ENCODE measurements at places on chromosomes 11 and 22.

DNA sequence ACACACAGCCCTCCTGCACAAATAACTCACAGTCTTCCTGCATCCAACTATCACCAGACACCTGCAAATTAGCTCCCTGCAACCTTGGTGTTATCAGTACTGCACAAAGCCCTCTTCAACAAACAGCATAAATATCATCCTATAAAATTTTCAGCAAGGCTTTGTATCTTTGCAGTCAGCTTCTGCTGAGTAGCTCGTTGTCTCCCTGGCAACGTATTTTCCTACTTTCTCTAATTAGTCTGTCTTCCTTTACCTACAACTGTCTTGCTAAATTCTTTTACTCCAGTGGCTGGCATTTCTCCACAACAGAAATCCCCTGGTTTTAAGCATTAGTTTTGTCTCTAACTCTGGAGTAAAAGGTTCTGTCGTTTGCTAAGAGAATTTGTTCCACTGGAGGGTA is 3.9 kb downstream of the OR8D4 start:
- DNase-seq = no peak

GRCh38 chr11:94062360-94062759 is 41.2 kb downstream of the HEPHL1 start:
- DNase-seq = no peak

- DNase-seq = no peak
These were observed 30.8 kb downstream of the SYTL2 start for GRCh38 chr11:85779956-85780640.

DNA sequence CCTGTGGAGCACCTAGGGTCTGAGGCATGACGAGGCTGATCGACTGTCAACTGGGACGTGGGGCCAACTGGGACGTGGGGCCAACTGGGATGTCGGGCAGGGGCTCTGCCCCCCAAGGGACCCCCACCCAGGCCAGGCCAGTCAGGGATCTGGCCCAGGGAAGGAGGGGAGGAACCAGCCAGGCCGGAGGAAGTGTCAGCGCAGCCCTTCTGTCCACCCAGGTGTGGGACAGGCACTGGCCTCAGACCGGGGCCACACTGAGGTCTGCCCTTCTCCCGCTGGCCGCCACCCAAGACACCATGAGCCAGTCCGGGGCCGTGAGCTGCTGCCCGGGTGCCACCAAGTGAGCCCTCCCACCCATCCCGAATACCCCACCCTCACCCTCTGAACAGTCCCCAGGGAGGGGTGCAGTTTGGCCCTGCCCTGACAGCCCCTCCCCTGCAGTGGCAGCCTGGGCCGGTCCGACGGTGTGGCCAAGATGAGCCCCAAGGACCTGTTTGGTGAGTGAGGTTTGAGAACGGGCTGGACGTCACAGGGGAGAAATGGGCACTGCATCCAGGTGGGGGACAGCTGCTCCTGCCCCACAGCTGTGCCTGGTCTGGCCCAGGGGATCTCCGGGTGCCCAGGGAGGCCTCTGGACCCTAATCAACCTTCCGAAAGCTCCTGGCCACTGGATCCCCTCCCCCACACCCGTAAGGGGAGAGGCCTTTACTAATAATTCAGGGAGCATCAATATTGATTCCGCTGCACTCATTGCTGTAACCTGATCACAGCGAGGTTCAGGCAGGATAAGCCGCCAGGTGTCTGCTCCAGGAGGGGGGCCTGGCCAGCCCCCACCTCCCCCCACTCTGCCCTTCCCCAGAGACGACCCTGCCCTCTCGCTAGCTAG is 3.3 kb downstream of the EPS8L2 start:
- DNase-seq = no peak

- DNase-seq = no peak
These were observed 218.1 kb downstream of the CEP164 start for GRCh38 chr11:117545706-117546105.

GRCh38 chr22:43867839-43868635 is 5.7 kb upstream of the SULT4A1 start:
- DNase-seq = no peak

- DNase-seq = no peak
These were observed 89.1 kb upstream of the DBX1 start for GRCh38 chr11:20249378-20249777.

DNA sequence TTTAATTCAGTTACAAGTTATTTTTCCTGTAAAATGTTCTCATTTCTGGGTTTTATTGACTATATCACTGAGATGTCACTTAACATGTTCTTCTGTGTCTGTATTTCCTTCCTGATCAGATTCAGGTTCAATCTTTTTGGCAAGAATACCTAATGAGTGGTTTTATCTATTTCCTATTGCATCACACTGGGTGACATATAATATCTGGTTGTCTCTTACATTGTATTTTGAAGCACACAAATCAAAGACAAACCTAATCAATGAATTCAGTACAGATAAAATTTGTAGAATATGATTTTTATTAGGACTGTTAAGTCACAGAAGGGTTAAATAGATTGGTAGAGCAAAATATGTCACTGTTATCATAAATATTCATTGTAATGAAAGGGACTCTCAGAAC is 60.4 kb downstream of the BCL2L13 start:
- DNase-seq = no peak

DNA sequence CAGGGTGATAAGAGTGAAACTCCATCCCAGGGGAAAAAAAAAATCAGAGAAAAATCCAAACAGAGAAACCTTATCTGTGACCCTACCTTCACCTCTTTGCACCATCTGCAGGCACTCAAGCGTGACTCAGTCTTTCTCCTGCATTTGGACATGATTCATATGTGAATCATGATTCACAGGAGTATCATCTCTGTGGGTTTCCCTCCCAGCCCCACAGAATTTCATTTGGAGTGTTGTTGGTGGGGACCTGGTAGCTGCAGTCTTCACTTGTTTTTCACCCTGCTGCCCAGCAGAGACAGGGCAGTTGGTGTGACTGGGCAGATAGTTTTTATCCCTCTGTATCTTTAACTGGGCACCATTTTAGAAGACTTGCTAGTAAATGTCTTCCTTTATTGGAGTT is 75.7 kb downstream of the DEPDC5 start:
- DNase-seq = no peak

- DNase-seq = no peak
These were observed 888.9 kb downstream of the BRD1 start for GRCh38 chr22:48938741-48939140.

DNA sequence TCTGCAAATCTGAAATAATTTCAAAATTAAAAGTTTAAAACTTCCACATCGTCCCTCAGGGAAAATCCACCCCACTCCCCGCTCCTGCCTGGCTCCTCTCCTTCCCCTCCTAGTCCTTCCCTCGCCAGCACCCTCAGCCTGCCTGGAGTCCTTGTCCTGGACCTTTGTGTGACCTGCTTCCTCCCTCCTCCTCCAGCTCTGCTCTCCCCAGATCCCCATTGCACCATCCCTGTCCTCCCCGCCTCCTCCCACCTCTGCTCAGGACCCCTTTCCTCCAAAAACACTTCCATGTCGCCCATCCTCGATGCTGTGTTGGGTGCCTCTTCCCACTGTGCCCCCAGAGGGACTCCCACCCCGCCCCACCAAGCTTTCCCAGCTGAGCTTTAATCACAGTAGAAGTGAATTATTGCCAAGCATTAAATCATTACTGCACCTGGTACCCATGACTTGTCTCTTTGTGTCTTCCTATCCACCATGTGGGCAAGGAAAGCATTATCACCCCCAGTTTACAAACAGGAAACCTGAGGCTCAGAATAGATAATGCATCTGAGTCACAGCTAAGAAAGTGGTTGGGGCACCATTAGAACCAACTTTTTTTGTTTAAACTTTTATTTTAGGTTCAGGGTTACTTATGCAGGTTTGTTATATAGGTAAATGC is 2.4 kb upstream of the ZP1 start:
- DNase-seq = no peak

GRCh38 chr11:133491680-133492383 is 40.5 kb downstream of the OPCML start:
- no peak for DNase-seq

- DNase-seq = peak; percentile 30
These were observed 432 bp downstream of the TNKS1BP1 start for GRCh38 chr11:57324154-57324885.

DNA sequence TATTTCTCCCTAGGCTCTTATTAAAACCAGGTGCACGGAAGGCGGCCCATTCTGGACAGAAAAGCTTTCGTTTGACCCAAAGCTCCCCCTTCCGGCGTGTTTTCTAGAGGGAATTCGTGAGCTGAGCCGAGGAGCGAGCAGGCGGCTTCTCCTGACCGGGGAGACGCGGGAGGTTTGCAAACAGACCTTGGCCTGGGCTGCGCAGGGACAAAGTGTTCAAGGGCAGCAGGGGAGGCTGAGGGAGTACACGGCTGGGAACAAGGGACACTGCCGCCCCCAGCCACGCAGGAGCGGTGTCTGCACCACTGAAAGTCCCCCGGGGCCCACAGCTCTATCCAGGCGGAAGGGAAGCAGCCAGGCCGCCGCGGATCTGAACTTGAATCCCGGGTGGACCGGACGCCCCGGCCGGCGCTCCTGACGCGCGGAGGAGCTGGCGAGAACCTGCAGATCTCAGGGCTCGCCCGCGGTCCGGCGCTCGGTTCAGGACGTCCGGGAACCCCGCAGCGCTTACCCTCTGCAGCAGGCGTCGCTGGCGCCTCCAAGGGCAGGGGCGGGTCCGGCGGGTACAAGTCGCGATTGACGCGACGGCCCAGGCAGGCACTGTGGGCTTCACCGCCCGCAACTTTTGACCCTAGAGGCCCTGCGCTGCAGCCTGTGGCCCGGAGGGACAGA is 101.9 kb downstream of the WT1 start:
- no peak for DNase-seq

DNA sequence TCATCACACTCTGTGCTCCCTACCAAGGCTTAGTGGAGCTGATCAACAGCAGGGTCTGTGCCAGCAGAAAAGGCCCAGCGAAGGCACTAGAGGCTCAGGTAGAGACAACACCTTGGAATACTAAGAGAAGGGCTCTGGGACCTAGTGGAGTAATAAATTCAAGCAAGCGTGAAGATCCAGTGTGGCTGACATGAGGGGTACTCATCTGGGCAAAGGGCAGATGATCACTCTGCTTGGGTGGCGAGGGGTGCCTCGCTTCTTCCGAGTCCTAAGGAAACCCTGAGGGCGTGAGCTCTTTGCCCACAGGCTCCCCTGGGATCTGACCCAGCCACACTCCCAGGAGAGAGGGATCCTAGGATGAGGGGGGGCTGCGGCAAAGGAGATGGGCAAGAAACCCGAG is 3.5 kb upstream of the TPBGL start:
- DNase-seq = no peak

DNA sequence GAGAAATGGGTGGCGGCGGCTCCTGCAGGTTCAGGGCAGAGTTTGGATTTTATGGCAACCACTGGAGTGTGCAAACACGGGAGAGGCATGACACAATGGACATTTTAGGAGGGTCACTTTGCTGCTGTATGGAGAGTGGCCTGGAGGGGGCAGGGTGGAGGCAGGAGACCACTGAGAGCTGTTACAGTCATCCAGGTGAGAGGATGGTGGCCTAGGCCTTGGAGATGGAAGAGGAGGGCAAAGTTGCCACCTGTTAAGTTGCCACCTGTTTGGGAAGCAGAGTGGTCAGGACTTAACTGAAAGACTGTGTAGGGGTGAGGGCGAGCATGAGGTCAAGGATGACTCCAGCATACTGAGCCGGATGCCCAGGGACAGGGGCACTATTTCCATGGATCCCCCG is 2.3 kb upstream of the RAD9A start:
- DNase-seq = no peak

- no peak for DNase-seq
These were observed 27.2 kb downstream of the CERK start for GRCh38 chr22:46710806-46711205.

DNA sequence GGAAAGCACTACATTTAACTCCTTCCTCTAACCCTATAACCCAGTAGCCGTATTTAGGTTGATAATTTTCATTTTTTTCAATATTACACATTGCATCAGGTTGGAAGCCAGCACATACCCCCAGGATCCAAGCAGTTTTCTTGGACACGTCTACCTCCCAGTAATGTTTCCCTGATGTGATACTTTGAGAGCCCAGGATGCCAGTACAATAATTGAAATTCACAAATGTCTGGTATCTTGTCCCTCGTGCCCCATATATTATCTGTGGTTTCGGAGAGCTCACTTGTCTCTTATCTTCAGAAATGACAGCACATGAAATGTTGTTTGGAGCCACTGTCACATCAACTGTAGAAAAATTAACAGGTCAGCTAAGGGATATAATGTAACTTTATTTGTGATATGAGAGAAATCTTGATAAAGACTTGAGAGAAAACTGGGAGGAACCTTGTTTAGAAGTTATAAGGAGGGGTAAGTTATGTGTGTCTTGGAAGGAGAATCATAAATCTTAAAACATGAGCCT is 19.8 kb downstream of the TRIM5 start:
- DNase-seq = no peak

- no peak for DNase-seq
These were observed 80.1 kb downstream of the PACS1 start for GRCh38 chr11:66150140-66150539.

DNA sequence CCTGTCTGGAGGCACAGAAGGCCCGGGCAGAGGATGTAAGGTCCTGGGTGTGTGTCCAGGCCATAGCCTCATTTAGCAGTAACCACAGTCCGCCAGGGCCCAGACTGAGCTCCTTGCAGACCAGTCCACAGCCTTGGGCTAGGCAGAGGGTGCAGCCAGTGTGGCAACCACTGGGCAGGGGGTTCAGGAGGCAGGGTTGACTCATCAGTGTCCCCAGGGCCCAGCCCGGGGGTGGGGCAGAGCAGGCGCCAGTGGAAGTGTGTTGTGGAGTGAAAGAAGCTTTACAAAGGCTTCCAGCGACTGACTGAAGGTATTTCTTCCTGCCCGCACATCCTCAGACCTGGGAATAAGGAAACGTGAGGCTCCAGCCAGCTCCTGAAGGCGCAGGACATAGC is 27.7 kb upstream of the WNT11 start:
- no peak for DNase-seq

GRCh38 chr22:43438666-43439347 is 27.0 kb downstream of the MPPED1 start:
- no peak for DNase-seq

GRCh38 chr11:3916962-3917361 is 61.5 kb downstream of the STIM1 start:
- no peak for DNase-seq

DNA sequence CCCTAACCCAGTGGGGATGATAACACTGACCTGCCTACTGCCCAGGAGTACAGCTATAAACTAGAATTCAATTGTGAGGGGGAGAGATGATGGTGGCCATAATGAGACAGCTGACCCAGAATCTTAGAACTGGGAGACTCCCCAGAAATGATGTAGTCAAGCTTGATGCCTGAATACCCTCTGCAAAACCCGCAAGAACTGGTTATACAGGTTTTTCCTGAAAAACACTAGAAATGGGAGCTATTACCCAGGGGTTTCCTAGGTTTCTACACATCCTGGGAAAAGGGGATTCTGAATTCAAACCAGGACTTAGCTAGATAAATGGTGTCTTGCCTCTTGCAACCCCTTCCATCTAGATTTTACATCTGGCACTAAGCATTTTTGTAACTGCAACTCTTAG is 113.8 kb upstream of the NARS2 start:
- no peak for DNase-seq

DNA sequence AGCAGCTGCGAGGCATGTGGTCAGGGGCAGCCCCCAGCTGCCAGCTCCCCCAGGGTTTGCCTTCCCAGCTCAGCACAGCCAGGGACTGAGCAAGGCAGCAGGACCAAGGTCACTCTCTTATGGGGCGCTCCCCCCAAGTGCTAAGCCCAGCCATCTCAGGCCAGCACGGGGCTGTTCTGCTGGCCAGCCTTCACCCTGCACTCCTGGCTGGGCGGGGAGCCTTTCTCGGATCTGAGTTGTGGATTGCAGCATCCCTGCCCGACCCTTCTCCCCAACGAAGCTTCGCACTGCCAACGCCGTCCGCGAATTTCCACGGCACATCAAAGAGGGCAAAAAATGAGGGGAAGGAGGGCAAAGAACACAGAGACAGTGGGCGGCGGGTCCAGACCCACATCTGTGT is 42.5 kb upstream of the GAL start:
- no peak for DNase-seq

- DNase-seq = no peak
These were observed 331.0 kb downstream of the LARGE1 start for GRCh38 chr22:33589297-33589696.
